Activated CD4-positive, alpha-beta T cell treated with anti-CD3 and anti-CD28 coated beads for 24 hours (primary cell): ENCODE measurements at places on chromosomes 16 and 17.

GRCh38 chr16:84519855-84520254, 15.4 kb upstream of the MEAK7 start:
- DNase-seq, result no peak

DNA sequence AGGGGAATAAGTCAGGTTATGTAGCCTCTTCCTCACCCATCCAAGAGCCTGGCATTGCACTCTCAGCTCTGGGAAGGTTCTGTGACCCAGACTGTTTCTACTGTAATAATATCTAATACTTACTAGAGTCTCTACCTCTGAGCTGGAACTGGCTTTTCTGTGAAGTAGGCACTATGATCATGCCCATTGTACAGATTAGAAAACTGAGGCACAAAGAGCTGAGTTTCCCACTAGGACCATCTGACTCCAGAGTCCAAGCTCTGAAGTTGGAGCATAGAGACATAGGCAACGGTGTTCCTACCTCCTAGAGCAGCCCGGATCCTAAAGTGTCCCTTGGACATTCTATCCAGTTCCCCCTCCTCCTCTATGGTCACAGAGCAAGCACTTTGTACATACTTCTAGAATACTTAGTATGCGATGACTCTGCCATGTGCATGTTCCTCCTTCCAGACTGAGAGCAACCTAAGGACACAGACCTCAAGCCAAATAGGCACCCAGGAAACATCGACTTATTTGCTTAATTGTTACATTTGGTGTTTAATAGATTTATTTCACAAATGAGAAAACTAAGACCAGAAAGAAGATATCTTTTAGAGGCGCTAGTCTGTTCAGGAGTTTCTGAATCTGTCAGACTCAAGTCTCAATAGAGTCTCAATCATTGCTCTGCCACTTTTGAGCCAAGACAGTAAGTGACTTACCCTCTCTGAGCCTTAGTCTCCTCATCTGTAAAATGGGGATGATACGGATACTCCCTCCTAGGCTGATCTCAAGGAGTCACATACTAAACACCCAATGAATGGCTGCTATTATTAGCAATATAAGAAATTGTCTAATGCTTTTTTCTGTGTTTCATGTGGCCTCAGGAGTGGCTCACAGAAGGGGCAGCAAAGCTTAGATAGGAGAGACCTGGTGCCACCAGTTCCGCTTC, 3.6 kb downstream of the CLEC19A start:
- no peak for DNase-seq

DNA sequence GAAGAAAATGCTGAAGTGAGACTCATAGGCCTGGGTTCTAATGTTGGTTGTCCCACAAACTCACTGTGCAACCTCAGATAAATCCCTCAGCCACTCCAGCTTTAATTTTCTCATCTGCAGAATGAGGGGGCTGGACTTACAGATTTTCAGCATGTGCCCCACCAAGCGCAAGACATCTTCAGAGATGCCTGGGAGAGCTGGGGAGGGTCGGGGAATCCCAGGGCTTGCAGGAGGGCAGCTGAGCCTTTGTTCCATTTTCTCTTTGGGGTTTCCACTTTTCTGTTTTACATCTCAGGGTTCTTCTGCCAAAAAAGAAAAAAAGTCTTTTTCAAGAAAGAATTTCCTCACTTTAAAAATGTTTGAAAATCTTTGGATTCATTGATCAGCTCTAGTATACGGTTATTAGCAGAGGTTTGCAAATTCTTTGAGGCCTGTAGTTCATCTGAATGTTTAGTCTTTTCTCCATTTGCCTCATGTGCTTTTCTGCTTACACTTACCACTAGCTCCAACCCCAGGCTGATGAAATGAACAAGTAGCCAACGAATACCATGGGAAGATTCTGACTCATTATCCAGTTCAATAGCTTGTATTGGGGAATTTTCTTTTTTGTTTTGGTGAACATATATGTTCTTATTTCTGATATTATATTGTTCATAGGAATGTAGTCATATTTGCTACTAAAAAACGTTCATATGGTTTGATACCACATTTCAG, 56.4 kb downstream of the CHD9 start:
- DNase-seq, result no peak

- DNase-seq, result no peak
Observed at GRCh38 chr17:40819528-40820125, 2.8 kb downstream of the KRT10 start.

- DNase-seq, result no peak
Observed at GRCh38 chr17:78797691-78798585, 15.9 kb upstream of the CYTH1 start.
